Right renal pelvis (tissue), 4 donors: ENCODE measurements at places on chromosomes 1 and 21. TPM values are rescaled to one million over a fixed set of nuclear protein-coding genes. Genes with fewer than 3 reads are reported as not detected.

- DNase-seq, result no peak
Measured at GRCh38 chr1:2504225-2504948, 22.0 kb downstream of the PANK4 start.

DNA sequence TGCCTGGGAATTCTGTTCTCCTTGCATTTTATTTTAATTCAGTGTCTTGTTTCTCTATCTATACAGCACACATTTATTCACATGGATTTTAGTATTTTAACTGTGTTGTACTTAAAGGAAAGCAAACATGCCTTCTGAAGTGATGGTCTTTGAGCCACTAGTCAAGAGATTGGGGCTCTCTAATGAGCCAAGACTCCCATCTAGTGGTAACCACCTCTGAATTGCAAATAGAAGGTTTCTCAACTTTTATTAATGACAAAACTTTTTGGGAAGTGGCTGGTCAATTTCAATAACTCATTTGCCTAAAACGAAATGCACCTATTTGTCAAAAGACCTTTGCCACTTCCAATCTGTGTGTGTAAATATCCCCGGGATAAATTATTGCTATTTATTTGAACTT is 199.6 kb downstream of the LTN1 start:
- DNase-seq, result no peak

C1QA gene
- 13.0 TPM for polyA plus RNA-seq

SGIP1 gene
- polyA plus RNA-seq, result 16.4 TPM

DNA sequence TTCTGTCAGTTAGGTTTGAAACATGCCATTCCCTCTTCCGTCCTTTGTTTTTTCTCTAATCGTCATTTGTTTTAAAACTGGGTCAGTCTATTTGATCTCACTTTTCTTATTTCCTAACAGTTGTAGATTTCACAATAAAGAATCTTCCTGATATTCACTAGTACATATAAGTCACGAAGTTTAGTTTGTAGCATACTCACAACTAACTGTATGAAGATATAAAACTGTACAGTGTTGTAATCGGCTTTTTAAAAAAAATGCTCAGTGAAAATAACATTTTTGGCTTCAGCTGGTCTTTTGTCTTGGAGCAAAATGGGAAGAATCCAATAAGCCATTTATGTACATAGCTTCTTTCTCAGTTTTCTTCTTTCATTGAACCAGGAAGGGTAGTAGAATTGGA is 78.3 kb downstream of the NCAM2 start:
- DNase-seq, result no peak

- DNase-seq, result peak; percentile 43
Measured at GRCh38 chr1:111507411-111508201, 4.2 kb upstream of the ADORA3 start.

DNA sequence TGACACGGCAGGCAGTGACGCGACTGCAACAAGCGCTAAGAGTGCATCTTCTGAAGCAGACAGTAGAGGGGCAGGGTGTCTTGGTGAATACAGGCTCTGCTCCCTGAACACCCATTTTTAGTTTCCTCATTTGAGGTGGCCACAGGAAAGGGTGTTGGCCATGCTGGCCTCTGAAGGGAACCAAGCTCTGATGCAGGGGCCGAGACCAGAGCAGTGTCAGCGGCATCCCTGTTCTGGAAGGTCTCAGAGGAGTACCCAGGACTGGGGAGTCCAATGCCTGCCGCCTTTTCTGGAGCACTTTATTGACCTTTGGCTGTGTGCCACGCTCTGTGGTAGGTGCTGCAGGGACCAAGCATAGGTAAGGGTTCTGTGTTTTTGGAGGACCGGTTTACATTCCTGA is 100.4 kb downstream of the KCNJ6 start:
- no peak for DNase-seq

- DNase-seq, result no peak
Measured at GRCh38 chr1:12285496-12286143, 55.8 kb downstream of the VPS13D start.

GRCh38 chr1:162626094-162626493 is 6.2 kb upstream of the DDR2 start:
- no peak for DNase-seq

- DNase-seq, result no peak
Measured at GRCh38 chr21:15842565-15842880, 112.7 kb downstream of the USP25 start.

EFCAB14 gene
- 90.8 TPM for polyA plus RNA-seq

VPS13D gene
- polyA plus RNA-seq, result 25.7 TPM

DNA sequence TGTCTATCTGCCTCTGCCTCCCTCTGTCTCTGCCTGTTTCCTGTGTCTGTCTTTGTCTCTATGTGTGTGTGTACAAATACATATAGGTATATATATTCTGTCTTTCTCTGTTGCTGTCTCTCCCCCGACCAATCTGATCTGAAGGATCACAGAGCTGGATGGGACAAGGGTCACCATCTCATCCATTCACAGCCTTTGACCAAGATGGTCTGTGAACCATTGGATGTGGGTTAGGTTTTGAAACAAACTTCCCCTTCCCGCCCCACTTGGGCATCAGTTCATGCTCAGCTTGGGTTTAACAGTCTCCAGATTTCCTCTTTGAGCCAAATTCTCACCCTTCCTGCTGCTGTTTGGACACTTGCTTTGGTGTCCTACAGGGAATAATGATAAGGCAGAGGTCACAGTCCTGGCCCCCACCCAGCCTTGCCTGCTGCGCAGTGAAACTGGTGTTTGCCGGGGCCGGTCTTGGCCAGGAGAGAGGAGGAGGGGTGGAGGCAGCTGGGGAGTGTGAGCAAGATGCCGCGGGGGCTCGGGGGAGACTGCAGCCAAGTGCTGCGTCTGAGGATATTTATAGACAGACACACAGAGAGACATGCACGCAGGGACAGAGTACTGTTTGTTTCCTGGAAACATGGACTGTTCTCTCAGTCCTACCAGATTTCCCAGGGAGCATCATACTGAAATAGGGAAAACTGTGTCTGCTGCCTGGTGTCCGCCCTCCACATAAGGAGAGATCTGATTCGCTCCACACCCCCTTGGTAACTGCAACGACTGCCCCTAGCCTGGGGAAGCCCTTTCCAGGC is 27.0 kb upstream of the BTG2 start:
- no peak for DNase-seq

DNA sequence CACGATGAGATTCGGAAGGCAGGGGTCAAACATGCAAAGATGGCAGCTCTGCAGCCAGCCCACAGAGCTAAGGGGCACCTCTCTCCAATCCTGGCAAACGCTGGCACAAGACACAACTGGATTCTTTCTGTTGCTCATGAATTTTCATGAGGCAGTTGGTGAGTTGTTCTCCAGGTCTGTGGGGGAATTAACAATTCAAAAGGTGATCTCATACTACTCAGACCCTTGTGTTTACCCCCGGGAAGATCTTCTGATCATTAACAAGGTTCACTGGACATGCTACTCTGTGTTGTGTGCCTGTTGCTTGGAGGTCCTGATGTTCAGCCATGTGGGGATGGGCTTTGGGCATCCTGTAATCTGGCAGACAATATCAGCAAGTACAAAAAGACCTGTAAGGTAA is 128.9 kb downstream of the HHAT start:
- DNase-seq, result no peak

SAMD13 gene
- 6.5 TPM for polyA plus RNA-seq

DNA sequence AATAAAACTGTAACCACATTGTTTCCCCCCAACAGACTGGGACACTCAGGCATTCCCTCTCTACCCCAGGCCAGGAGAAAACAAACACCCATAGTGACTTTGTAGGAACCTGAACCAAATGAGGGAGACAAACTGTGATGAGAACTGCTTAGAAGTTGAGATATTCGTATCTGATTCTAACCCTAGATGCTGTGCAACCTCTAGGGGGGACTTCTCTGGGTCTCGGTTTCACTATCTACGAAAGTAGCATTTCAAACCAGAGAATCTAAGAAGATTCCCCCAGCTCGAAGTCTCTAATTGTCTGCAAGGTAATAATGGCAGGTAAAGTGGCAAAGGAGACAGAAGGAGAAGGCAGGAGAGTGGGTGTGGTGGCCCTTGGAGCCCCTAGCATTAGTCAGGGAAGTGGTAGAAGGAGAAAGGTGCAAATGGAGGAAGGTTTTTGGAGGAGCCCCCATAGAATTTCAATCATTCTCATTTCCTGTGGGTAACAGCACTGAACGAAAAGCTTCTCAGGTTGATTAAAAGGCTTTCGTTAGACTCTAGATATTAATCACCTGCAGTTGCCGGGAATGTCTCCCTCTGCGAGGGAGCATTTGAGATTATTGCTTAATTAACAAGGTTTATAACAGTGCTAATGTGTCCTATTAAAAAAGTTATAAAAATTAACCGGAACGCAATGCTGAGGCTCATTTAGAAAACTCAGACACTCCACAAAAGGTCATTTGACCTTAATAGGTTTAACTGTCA is 46.4 kb downstream of the BEND5 start:
- no peak for DNase-seq

DNA sequence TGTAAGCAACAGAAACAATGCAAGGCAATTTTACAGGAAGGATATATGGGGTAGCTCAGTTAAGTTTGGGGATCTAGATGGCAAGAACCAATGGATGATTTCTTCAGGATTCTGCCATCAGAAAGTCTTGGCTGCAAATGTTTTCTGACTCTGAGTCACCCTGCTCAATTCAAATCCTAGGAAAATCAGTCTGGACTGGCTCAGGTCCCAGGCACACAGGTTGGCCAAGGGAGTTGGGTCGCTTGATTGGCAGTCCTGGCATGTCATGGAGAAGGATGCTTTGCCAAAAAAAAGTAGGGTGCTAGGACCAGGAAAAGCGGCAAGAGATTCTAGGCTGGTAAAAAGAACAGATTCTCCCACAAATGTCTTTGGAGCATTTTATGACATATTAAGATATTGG is 28.9 kb upstream of the S1PR1 start:
- DNase-seq, result no peak

TMEM200B gene
- polyA plus RNA-seq, result 14.3 TPM

DNA sequence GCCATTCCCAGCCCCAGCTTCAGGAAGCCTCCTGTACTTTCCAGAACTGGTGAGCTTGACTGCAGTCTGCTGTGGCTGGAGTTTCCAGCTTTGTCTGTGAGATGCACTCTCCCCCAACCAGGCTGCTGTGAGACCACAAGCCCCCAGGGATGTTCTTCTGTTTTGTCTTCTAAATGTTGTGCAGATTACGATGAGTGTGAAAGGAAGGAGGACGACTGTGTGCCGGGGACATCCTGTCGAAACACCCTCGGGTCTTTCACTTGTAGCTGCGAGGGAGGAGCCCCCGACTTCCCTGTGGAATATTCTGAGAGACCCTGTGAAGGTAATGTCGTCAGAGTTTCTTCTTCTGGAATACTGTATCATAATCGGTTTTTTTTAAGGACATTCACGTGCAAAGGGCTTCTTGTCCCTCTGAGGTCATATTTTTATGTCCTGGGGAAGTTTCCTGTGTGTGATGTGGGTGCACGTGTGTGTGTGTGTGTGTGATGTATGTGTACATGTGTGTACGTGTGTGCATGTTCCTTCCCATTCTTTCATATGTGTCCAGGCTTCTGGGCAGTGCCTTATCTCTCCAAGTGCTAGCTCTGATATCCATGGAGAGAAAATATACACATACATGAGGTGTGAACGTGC is 49.9 kb downstream of the UMODL1 start:
- no peak for DNase-seq

DNA sequence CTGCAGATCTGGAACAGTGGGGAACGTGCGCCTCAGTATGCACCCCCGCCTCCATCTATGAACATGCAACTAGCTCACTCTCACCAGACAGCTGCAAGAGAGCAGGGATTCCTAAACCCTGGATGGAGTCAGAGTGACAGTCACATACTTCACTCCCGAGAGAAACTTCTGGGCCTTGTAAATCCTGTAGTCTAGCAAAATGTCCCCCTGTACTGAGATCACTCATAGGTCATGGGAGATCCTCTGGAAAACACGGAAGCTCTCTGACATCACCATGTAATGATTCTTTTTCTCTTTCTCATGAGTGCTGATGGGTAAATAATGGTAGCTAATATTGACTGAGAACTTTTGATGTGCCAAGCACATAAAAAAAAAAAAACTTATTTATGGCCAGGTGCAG is 23.4 kb upstream of the TARDBP start:
- DNase-seq, result no peak

- DNase-seq, result no peak
Measured at GRCh38 chr1:20184997-20185833, 681 bp upstream of the UBXN10 start.

- no peak for DNase-seq
Measured at GRCh38 chr21:34611528-34611927, 3.4 kb downstream of the RCAN1 start.

DNA sequence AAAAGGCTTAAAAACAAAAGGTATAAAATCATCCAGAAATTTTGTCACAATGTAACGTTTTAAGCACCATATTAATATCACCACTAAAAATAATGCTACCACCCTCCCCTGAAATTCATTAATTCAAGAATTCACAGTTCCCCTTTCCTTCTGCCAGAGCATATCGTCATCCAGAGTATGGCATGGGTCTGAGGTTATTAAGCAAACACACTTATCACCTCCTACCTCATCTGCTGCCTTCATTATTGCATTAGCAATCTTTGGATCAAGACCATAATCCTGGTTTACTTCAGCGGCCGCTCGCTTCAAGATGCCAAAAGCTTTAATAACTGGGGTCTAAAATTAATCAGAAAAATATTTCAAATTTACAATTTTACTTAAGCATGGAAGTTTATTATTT is 6.2 kb downstream of the FH start:
- DNase-seq, result no peak

GRCh38 chr21:40490408-40490807 is 356.6 kb downstream of the DSCAM start:
- DNase-seq, result no peak

TAGLN2 gene
- 154 TPM for polyA plus RNA-seq

RHEX gene
- polyA plus RNA-seq, result 2.5 TPM

DNA sequence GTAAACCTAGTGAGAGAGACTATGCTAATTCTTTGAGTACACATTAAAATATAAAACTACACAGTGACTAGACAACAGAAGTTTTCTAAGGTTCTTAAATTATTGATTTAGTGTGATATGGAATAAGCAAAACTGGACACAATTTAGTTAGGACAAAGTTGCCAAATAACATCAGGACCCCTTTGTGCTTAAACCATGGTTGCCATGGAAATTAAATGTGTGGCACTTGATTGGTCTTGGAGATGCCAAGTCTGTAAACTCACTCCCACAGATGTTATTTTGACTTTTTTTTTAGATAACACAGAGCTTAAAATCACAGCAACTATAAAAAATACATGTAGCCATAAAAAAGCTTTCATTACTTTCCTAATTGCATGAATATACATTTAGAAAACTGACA is 234.6 kb downstream of the BRINP3 start:
- DNase-seq, result no peak

DNA sequence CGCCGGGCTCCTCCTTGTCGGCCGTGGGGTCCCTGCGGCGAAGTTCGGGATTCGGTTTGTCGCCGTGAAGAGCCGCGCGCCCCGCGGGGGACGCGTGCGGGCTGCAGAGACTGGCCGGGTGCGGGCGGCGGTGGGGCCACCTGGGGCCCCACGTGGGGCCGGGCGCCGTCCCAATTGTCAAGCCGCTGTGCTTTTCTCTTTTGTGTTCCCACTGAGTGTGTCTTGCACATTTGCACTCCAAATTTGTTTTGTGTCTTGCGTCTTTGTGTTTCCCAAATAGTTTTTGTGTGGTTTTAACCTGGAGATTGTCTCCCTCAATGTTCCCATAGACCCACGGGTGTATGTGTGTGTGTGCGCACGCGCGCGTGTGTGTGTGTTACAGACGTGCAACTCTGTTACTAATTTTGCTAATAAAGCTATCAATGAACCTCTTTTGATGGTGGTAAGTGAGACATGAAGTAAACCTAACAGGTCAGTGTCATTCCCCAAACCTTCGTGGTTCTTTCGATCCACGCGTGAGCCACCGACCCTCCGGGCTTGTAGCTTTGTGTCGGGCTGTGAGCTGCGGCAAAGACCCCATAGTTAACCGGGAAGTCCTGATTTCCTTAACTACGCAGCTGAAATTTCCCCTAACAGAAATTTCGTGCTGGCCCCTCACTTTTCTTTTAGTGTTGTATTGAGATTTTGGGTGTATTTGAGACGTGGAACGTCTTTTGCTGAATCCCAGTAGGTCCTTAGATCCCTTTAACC is 708 bp downstream of the PRDM2 start:
- no peak for DNase-seq
